HS-5 (cell line): ENCODE measurements at places on chromosomes 3 and 15.

- DNase-seq, result no peak
Measured at GRCh38 chr3:150362515-150363302, 45.4 kb upstream of the TSC22D2 start.

- peak; percentile 90 for DNase-seq
Measured at GRCh38 chr3:46184469-46184868, 23.6 kb downstream of the CCR1 start.

- DNase-seq, result no peak
Measured at GRCh38 chr3:182451871-182452270, 341.4 kb upstream of the ATP11B start.

GRCh38 chr15:95296643-95297042, 1033.9 kb upstream of the NR2F2 start:
- DNase-seq, result no peak

- no peak for DNase-seq
Measured at GRCh38 chr3:29301332-29302019, 20.6 kb downstream of the RBMS3 start.

- DNase-seq, result peak; percentile 37
Measured at GRCh38 chr3:151816091-151816604, 2.2 kb downstream of the AADAC start.

DNA sequence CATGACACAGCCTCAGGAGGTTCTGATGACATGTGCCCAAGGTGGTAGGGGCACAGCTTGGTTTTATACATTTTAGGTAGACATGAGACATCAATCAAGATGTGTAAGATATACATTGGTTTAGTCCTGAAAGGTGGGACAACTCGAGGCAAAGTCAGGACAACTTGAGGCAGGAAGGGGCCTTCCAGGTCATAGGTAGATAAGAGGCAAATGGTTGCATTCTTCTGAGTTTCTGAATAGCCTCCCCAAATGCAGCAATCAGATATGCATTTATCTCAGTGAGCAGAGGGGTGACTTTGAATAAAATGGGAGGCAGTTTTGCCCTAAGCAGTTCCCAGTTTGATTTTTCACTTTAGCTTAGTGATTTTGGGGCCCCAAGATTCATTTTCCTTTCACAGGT, 91.6 kb downstream of the CHCHD4 start:
- no peak for DNase-seq

DNA sequence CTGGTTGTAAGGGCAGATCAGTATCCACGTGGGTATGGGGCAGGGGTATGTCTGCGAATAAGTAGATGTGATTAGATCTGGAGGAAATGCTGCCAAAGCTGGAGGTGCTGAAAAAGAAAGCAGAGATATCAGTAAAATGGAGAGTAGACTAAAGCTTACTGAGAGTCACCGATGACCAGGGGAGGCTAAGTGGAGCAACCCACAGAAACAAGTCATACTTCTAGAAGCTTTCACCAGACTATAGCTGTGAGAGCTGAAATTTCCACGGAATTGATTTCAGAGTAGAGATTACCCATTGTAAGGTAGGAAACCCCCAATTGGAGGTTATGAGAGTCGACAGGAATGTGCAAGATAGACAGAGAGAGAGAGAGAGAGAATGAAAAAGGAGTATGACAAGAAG, 27.5 kb downstream of the ONECUT1 start:
- no peak for DNase-seq

GRCh38 chr15:52788099-52788986, 1.8 kb downstream of the ONECUT1 start:
- no peak for DNase-seq

DNA sequence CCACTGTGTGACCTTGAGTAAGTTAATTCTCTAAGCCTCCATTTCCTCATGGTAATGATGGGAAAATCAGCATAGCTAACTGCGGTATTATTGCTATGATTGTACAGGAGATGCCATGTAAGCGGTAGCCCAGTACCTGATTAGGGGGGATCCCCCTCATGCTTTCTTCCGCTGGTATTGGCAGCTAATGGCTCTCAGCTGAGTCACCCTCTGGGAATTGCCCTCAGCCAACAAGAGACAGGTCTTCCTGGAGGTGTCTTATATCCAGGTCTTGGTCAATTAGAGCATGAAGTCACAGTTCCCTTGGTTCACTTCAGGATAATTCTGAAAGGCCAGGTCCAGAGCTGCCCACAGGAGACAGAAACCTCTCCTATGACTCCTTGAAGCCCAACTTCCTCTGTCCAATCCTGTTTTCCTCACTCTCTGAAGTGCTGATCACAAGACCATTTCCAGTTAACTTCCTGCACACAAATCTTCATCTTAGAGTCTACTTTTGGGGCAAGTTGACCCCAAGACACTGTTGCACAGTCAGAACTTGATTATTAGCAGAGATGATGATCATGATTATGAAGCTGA, 724.7 kb upstream of the ZNF385D start:
- no peak for DNase-seq

- DNase-seq, result no peak
Measured at GRCh38 chr3:184395320-184395660, 15.4 kb downstream of the CHRD start.

DNA sequence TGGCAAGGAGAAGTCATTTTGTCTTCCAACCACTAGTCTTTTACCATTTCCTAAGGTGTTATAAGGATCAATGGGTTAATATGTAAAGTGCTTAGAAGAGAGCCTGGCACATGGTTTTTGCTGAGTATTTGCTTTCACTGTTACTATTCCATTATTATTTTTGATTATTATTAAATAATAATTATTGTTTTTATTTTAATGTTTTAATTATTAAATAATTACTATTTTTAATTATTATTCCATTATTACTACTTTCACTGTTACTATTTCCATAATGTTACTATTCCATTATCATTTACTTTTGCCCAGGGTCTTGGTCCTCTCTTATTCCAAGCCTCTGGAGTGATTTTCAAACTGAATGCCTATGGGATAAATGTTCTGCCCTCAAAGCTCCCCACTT, 48.5 kb downstream of the FSTL1 start:
- no peak for DNase-seq

DNA sequence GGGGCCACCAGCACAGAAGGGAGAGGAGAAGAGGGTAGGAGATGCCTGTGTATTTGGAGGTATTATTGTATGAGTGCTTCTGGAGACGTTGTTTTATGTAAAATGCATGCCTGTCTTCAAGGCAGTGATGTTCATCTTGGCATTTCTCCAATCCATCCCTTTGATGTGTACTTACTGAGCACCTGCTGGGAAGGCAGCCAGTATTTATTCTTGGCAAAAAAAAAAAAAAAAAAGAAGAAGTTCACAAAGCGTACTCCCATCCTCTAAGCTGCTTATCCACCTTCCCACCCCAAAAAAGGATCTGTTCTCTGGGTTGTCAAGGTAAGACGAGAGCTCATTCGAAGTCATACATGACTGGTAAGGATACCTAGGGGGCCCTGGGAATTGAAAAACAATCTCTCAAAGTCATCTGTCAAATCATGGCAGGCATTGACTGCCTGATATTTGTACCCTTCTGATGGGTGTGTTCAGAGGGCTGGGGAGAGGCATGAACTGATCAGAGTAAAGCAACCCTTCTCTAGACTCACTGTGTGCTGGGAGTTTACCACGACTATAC, 30.0 kb upstream of the SLC6A1 start:
- DNase-seq, result no peak

GRCh38 chr15:26690778-26691177, 82.1 kb downstream of the GABRB3 start:
- no peak for DNase-seq

- no peak for DNase-seq
Measured at GRCh38 chr3:2652386-2652785, 457.8 kb downstream of the IL5RA start.

DNA sequence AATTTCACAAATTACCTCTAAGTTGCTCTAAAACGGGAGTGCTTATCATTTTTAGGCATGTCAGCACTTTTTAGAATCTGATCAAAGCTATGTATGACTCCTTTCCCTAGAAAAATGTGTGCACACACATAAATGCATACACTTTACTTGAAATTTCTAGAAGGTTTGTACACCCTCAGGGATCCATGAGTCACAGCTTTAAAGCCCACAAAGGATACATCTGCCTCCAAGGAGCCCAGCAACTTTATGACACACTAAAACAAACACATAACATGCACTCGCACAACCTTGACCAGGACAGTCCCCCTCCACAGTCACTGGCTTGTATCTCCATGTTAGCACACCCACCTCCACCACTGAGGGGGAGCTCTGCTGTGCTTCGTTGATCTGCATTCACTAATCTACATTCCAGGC, 722.0 kb upstream of the CFAP20DC start:
- DNase-seq, result peak; percentile 84

GRCh38 chr15:85576392-85576791, 196.0 kb downstream of the AKAP13 start:
- no peak for DNase-seq

GRCh38 chr15:77944002-77944867, 133.3 kb downstream of the TBC1D2B start:
- DNase-seq, result no peak

DNA sequence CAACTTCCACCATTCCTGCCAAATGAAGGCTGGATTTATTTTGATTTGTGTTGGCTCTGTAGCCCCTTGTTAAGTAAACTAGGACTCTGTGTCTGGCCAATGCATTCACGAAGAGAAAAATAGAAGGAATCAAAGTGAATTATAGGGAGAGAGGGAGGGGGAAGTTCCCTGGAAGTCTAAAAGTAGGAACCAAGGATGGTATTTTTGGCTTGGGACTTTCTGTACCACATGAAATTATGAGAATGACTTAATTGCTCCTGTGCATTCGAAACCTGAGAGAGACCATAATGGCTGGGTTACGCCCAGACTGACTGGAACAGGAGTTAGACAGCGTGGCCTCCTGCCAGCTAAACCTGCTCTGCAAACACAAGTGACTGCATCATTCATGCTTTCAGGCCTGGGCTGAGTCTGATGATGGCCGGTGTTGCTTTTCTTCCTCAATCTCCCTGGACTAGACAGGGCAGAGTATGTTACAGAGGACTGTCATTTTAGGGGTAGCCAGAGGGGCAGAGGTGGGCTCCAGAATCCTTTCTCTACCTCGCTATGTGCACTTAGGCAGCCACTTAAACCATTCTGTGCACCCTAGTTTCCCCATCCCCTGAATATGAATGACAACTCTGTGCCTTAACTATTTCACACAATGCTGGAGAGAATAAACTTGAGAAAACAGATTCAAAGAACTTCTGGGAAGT, 58.9 kb downstream of the MYO1E start:
- DNase-seq, result no peak
